ENCODE measurements at places on chromosomes 2 and 18.

DNA sequence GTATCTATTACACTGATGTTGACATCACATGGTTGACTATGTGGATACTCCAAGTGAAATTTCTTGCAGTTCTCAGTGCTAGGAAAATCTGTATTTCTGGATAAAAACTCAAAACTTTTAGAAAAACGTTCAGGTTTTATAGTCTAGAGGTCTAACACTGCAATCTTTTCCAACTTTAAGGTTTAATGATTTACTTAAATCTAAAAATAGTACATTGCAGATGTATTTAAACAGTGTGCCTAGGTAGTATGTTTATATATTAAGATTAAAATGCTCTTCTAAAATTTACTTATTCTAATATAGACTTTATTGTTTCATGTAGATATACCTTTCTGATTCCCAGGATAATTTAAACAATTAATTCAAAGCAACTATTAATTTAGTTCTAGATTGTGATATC lies 98.3 kb downstream of the SH3YL1 start:
- no peak for DNase-seq

- no peak for DNase-seq
These were observed 29.4 kb upstream of the DYSF start for GRCh38 chr2:71423817-71424420.

DNA sequence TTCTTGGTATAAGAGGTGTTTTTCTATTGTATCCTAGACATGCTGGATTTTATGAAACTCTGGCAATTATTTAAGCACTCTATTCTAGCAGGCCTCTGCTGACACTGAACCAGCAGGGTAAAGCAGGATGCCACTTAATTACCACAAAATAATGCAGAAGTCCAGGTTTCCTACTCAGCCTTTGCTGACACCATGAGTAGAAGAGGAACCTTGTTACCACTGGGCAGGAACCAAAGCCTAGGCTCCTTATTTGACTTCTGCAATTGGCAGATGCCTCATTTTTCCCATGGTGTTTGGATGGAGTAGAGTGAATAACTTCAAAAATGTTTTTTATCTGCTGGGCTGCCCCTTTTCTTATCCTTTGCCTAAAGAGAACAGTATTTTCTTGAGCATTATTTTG lies 60.8 kb downstream of the THNSL2 start:
- DNase-seq, result no peak

DNA sequence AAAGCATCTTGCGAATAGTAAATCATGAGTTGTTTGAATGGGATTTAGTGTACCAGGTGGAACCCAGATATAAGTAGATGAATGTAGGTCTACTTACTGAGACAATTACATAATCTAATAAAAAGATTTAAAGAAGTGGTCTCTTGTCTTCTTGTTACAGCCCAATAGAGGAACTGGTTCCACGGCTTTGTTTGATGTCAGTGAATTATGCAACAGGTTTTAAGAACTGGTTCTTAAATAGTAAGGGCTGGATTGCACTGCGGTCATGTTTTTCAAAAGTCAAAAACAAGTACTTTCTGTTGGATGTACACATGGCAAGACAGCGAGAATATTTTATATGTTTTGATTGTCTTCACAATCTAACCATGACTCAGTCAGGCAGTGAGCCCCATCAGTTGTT lies 15.4 kb upstream of the SLC9A2 start:
- no peak for DNase-seq

GRCh38 chr2:143732871-143733270 lies 603.7 kb downstream of the ARHGAP15 start:
- DNase-seq, result no peak

- no peak for DNase-seq
These were observed 8.1 kb downstream of the FBXO48 start for GRCh38 chr2:68458981-68459380.

DNA sequence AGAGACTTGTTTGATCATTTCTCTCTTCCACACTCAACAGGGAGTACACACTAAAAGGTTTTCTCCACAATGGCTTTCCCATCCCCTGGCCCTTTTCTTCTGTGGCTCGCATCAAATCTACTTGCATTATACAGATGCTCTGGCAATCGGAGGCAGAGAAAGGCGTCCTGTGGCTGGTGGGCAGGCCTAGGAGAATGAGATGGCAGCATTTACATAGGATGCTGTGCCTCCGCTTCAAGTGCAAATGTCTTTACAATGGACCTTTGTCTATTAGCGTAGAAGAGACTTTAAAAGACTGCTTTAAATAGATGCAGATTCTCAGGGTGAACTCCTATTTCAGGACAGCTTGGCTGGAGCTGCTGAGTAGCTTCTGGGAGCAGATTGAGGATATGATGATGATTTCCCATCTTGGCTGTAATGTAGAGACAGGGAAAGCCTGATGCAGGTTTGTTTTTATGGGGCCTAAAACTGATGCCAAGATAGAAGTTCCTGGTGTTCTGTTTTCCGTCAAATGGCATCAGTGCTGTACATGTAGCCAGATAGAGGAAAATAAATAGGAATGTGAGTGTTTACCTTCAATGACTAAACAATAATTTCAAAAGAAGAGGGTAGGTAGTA lies 423.4 kb downstream of the RND3 start:
- no peak for DNase-seq

DNA sequence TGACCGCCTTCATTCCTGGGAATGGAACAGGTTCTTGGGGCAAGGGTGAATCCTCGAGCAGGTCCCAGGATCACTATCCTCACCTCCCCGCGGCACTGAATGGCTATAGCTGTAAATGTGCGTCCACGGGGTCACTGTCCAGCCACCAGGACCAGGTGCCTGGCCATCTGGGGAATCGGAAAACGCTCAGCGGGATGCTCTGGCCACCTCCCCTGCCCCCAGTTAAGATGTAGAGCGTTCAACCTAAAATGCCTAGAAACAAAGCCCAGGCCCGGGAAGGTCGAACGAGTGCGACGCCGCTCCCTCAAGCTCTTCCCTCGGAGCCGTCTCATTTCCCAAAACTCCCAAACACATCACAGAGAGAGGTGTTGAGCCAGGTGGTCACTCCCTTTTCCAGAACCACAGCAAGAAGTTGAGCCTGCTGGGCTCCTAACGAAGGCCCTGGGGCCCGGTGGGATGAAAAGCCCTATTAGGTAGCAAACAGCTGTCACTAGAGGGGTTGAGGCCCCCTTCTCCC lies 795 bp upstream of the CAPN10 start:
- no peak for DNase-seq

GRCh38 chr2:239339726-239340601 lies 60.9 kb downstream of the HDAC4 start:
- DNase-seq, result no peak

DNA sequence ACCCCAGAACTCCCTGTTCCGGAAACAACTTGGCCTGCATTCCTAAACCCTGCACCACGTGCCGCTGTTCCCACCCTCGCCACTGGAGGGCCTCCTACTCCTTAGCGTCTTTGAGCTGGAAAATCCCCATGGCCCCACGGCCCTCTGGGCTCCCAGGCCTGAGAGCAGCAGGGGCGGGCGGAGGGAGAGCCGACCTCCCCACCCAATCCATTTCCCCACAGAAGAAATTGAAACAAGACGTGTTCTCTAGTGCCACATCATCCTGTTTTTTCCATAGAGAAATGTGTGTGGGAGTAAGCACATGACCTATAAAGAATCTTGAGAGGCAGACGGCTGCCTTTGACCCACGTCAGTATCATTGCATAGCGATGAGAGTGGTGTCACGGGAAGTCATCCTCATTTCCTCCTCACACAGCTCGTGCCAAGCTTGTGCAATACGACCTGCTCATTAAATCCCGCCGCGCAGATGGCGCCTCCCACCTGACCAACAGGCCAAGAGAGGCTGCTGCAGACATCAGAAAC lies 79.2 kb downstream of the LAMA1 start:
- no peak for DNase-seq

DNA sequence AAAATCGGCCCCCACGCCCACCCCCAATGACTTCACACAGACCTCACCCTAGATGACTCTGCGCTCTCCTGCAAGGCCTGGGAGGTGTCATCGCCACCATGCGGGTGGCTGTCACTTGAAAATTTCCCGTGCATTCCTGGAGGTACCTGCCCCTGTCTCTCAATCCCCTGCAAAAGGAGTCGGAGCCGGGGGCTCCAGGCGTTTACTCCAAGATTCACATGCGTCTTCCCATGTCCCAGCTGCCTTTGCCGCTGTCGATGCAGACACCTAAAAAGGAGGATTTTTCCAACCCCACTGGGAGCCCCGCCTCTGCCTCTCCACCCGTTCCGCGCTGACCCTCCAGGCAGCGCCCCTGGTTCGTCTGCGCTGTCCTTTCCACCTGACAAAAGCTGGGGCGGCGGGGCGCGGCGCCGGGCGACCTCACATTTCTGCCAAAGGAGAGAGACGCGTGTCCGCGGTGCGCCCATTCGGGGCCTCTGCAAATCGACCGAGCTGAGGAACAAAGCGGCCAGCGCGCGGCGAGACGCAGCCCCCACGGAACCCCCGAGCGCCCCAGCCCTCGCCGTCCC lies 667 bp downstream of the REEP1 start:
- no peak for DNase-seq

GRCh38 chr2:104177179-104177578 lies 676.7 kb upstream of the POU3F3 start:
- DNase-seq, result no peak

GRCh38 chr2:97935719-97936161 lies 60.0 kb downstream of the TMEM131 start:
- no peak for DNase-seq
